ENCODE measurements at places on chromosomes 16 and 17. TPM values are rescaled to one million over a fixed set of nuclear protein-coding genes. Genes with fewer than 3 reads are reported as not detected.

RNF157 gene
- 0.30 TPM for total RNA-seq

SLC16A11 gene
- 0.13 TPM for total RNA-seq

GLP2R gene
- total RNA-seq, result not detected

CSH2 gene
- total RNA-seq, result not detected

ANTKMT gene
- total RNA-seq, result 17.7 TPM

NPIPA8 gene
- total RNA-seq, result not detected

ABCC11 gene
- total RNA-seq, result 0.30 TPM

ABCA8 gene
- total RNA-seq, result 198 TPM

KRT24 gene
- total RNA-seq, result not detected

Measured in smooth muscle cell of the pulmonary artery (primary cell).